ENCODE measurements at places on chromosomes 3 and 15. TPM values are rescaled to one million over a fixed set of nuclear protein-coding genes. Genes with fewer than 3 reads are reported as not detected.

The TTLL13 gene
- total RNA-seq, result not detected

The TGFBR2 gene
- 336 TPM for total RNA-seq

The CFAP91 gene
- not detected for total RNA-seq

The GP5 gene
- total RNA-seq, result under 0.01 TPM

The IDH2 gene
- total RNA-seq, result 60.8 TPM

The ISLR gene
- total RNA-seq, result 89.9 TPM

The FAM98B gene
- total RNA-seq, result 6.0 TPM

Data from cardiac atrium fibroblast (primary cell).